8988T (cell line): ENCODE measurements at places on chromosomes 6 and 20.

- no peak for DNase-seq
Measured at GRCh38 chr6:157479464-157480303, 98.7 kb downstream of the ZDHHC14 start.

- DNase-seq: no peak
Measured at GRCh38 chr6:142886431-142887170, 58.4 kb downstream of the HIVEP2 start.

DNA sequence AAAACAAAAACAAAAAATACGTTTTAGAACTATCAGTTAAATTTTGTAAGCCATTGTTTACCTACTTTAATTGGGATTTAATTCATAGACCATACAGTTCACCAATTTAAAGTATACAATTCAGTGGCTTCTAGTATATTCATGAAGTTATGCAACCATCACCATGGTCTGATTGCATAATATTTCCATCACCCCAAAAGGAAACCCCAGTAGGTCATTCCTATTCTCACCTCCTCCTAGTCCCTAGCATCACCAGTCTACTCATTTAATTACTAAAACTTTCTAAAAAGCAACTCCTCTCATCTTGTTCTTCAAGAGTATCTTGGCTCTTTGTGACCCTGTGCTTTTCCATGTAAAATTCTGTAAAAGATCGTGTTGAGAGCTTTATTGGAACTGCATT is 60.2 kb downstream of the ASXL1 start:
- DNase-seq: no peak

DNA sequence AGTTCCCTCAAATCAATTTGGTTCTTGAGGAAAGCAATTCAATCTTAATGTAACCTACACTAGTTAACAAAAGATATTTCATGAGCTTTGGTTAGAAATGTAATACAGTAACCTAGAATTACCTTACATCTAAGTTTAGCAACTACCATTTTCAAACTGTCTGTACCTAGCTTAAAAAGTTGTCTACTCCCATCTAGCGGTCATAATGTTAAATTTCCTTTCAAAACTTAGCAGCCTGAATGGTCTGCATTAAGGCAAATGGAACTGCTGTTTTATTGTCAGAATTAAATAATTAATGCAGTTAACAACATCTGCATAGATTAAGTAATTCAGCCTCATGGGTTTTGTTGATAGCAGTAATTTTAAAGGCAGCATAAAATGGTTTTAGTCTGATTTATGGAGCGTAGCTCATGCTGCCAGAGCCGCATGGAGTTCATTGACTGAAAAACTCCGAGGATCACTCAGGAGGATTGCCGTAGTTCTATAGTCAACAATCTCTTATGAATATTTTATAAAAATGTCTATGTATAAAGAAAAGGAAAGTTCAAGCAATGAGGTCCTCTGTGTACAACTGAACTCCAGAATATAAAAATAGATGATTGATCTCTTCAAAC is 485.4 kb upstream of the MANEA start:
- no peak for DNase-seq

DNA sequence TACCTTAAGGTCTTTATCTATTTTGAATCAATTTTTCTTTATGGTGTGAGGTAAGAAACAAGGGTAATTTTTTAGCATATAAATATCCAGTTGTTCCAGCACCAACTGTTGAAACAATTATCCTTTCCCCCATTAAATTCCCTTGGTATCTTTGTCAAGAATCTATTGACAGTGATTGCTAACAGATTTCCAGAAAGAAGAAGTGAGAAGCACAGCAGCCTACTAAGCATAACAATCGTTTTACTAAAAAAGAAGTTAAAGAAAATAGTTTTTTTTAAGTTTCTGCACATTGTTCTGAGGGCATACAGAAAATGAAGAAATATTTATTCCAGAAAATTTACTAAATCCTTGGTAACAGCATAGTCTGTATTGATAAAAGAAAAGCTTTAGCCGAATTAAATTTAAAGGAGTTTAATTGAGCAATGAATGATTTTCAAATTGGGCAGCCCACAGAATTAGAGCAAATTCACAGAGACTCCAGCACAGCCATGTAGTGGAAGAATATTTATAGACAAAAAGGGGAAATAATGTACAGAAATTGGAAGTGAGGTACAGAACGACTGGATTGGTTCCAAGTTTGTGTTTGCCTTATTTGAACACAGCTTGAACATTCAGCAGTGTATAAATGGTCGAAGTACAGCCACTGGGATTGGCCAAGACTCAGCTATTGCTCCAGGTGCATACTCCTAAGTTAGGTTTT is 97.9 kb upstream of the UST start:
- no peak for DNase-seq

DNA sequence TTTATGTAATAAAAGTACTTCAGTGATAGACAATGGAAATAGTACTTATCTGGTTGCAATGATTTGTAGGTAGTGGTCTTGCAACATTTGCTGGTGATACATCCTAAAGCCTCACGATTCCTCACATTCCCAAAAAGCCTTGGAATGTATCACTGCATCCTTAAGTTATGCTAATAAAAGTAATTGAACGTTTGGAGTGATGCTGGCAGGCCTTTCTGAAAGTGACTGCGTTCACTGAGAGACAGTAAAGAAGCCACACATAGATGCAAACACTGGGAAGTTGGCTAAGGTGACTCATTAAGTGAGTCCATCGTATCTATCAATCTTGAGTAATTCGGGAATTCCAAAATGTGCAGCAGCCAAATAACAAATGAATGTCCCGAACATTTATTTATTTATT is 444.1 kb upstream of the SOX4 start:
- DNase-seq: no peak

DNA sequence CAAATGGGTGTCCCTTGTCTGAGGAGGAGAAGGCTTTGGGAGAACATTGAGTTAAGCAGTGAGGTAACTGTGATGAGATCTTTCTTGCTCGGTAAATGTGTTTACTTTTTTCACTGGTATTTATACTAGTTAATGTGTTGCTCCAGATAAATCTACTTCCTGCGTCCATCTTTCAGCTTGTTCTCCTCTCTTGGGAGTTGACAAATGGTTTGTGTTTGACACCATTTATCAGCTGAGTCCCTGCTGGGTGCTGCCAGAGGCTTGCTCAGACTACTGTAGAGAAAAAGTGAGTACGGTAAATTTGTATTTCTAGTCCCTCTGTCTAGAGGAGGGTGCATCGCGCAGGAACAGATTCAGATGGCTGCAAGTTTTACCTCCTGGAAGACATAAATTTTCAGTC is 8.3 kb upstream of the PRDM1 start:
- DNase-seq: no peak

GRCh38 chr6:133235221-133235620 is 5.9 kb upstream of the EYA4 start:
- DNase-seq: no peak

DNA sequence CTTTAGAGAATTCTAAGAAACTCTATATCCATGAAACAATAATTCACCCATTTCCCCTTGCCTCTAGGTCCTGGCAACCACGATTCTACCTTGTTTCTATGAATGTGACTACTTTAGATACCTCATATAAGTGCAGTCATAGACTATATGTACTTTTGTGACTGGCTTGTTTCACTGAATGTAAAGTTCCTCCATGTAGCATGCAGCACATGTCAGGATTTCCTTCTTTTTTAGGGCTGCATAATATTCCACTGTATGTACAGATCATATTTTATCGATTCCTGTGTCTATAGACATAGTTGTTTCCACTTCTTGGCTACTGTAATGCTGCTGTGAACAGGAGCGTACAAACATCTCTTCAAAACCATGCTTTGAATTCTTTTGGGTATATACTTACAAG is 11.7 kb downstream of the EEF1E1 start:
- DNase-seq: no peak

- no peak for DNase-seq
Measured at GRCh38 chr20:58014628-58015315, 213.7 kb downstream of the ANKRD60 start.

- no peak for DNase-seq
Measured at GRCh38 chr6:152695372-152696045, 2.2 kb upstream of the MYCT1 start.

DNA sequence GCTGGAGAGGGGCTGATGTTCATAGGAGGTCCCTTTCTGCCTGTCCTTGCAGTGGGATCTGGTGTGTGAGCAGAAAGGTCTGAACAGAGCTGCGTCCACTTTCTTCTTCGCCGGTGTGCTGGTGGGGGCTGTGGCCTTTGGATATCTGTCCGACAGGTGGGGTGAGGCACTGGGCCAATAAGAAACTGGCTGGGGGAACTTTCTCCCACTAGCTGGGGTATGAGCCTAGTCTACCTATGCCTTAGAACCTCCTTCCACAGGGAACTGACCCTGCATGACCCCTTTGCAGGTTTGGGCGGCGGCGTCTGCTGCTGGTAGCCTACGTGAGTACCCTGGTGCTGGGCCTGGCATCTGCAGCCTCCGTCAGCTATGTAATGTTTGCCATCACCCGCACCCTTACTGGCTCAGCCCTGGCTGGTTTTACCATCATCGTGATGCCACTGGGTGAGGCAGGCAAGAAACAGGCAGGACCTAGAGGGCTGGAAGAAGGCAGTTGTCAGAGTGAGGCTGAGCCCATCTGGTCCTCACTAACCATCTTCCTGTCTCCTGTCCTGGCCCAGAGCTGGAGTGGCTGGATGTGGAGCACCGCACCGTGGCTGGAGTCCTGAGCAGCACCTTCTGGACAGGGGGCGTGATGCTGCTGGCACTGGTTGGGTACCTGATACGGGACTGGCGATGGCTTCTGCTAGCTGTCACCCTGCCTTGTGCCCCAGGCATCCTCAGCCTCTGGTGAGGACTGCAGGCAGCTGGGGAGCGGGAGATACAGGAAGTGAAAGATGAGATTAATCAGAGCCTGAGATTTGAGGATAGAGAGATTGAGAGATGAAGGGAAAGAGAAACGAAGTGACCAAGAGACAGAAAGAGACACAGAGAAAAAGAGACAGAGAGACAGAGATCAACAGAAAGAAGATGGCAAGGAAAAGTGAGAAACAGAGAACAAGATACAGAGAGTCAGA is 1.6 kb downstream of the SLC22A7 start:
- DNase-seq: no peak

DNA sequence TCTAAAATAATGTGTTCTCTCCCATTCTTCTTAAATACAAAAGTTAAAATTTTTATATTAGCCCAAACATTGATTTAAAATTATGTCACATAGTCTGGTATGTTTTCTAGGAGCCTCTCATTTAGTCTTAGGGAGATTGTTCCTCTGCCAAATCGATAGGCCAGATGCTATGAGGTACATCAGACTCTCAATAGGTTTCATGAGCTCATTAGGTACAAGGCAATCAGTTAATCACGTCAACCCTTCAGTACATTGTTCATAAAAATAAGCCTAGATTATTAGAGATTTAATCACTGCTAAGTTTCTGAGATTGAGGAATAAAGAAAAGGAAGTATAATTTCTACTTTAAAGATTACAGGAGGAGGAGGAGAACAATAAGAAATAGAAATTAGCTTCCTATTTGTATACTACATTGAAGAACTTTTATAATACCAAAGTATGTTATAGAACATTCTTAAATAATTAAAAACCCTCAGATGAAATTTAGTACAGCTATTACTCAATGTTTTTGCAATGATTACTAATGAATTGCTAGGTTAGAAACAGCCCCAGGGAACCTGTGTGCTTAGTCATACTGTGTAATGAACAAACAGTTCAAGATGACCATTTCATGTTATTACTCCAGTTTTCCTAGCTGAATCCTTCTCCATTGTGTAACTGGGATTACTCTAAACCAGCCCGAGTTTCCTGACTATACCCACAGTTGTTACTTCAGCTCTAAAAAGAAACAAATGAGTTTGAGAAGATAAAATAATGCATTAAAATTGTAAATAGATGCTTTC is 117.0 kb downstream of the BMP5 start:
- DNase-seq: no peak

- no peak for DNase-seq
Measured at GRCh38 chr6:116714761-116715160, 33.8 kb downstream of the KPNA5 start.

DNA sequence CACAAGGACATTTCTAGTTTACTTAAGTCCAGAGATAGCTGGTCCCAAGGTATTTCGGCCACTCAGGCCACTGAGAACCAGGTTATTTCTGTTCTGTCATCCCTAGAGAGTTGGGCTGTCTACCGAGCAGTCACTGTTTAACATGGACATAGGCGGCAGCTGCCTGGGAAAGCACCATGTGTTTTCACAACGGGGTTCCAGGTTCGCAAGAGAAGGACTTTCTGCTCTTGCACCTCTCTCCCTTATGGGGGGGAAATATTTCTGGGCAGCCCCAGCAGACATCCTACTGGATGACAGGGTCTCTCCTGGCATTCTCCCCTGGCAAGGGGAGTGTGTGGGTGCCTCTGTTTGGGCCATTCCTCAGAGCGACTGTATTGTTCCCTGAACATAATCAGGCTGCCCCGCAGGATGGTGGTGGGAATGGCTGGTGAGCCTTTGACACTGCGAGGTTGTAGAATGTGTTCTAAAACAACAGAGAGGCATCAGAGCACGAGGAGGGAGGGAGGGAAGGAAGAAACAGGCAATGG is 64.4 kb upstream of the DUSP22 start:
- DNase-seq: no peak

DNA sequence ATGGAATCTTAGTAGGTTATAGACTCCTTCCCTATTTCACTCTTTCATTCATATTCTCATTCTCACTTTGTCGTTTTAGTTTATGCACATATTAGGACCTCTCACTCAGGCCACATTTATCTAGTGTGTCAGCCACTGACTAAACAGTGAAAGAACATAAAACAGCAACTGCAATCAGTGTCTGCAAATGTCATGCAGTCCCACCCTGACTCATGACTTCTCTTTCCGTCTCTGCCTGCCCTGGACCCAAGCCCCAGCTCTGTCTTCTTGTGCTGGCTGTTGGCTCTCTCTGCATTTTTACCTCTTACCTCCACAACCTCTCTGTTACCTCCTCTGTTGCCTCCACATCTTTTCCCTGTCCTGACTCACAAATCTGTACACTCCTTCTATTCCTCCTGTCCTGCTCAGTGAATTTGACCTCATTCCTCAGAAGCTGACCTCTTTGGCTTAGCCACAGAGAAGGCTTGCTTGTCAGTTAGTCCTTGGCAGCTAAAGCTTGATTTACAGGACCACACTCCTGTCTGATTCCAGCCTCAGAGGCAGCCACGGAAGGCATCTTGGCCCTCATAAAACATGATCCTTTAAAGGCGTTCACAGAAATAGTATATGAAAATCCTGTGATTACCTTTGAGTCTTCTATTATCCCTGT is 247.6 kb downstream of the PKHD1 start:
- no peak for DNase-seq

DNA sequence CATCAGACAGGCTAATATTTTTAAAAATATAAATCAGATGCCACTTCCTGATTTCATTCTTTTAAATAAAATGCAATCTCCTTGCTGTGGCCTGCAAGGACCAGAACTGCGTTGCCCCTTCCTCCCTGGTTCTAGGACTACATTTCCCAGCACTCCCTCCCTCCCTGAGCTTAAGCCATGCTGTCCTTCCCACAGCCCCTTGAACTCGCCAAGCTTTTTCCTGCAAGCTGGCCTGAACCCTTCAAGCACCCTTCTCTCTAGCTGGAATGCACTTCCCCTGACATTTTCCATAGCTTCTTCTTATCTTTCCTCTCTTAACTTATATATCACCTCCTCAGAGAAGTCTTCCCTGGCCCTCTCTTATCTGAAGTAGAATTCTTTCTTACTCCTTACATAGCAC is 6.1 kb upstream of the DOK5 start:
- no peak for DNase-seq
